ENCODE measurements at places on chromosomes 6 and 20. TPM values are rescaled to one million over a fixed set of nuclear protein-coding genes. Genes with fewer than 3 reads are reported as not detected.

Gene SLC16A10
- total RNA-seq, result 1.8 TPM

Gene CRIP3
- total RNA-seq, result 1.6 TPM

Gene CITED2
- 342 TPM for total RNA-seq

Gene GPR6
- not detected for total RNA-seq

Gene CCDC28A
- 21.1 TPM for total RNA-seq

Gene CTAGE9
- not detected for total RNA-seq

Gene C6orf58
- 0.66 TPM for total RNA-seq

Gene NINL
- total RNA-seq, result 6.9 TPM

Gene BFSP1
- 0.80 TPM for total RNA-seq

Gene SGK2
- total RNA-seq, result 4.1 TPM

Gene CLPSL1
- 1.3 TPM for total RNA-seq

Gene TFAP2C
- total RNA-seq, result 66.9 TPM

Gene SOX18
- total RNA-seq, result 3.2 TPM

Gene GMPR
- 16.4 TPM for total RNA-seq

Gene MMS22L
- total RNA-seq, result 9.5 TPM

Gene PRR18
- total RNA-seq, result 0.29 TPM

Gene HLA-DRA
- 237 TPM for total RNA-seq

Gene EPB41L1
- total RNA-seq, result 37.0 TPM

Gene TREM2
- total RNA-seq, result 31.6 TPM

Gene SIGLEC1
- total RNA-seq, result 6.9 TPM

Gene SLC22A1
- total RNA-seq, result 0.98 TPM

Gene CDSN
- 0.59 TPM for total RNA-seq

Gene HLA-DQA1
- 15.0 TPM for total RNA-seq

Gene TUBB2B
- 7.5 TPM for total RNA-seq

Gene ZNF334
- total RNA-seq, result 18.7 TPM

Gene MICB
- total RNA-seq, result 4.0 TPM

Gene SLC22A2
- not detected for total RNA-seq

Gene PEX3
- total RNA-seq, result 22.0 TPM

Gene HLA-DRB5
- 66.2 TPM for total RNA-seq

Gene LY86
- total RNA-seq, result 3.4 TPM

Gene FOXQ1
- not detected for total RNA-seq

Gene SMOC2
- total RNA-seq, result 63.6 TPM

Gene AKAP12
- 127 TPM for total RNA-seq

Gene GSS
- 61.9 TPM for total RNA-seq

Gene PKIB
- 33.5 TPM for total RNA-seq

Gene CGA
- not detected for total RNA-seq

Gene APCDD1L
- total RNA-seq, result 0.73 TPM

Gene TTK
- total RNA-seq, result 1.5 TPM

All from breast epithelium (tissue), 4 donors.